ENCODE measurements at places on chromosomes 6 and 20. TPM values are rescaled to one million over a fixed set of nuclear protein-coding genes. Genes with fewer than 3 reads are reported as not detected.

- DNase-seq, result peak; percentile 85
Measured at GRCh38 chr6:79557673-79558467, 20.6 kb upstream of the LCA5 start.

GRCh38 chr6:88843040-88843439 is 120.4 kb downstream of the RNGTT start:
- DNase-seq, result no peak

DNA sequence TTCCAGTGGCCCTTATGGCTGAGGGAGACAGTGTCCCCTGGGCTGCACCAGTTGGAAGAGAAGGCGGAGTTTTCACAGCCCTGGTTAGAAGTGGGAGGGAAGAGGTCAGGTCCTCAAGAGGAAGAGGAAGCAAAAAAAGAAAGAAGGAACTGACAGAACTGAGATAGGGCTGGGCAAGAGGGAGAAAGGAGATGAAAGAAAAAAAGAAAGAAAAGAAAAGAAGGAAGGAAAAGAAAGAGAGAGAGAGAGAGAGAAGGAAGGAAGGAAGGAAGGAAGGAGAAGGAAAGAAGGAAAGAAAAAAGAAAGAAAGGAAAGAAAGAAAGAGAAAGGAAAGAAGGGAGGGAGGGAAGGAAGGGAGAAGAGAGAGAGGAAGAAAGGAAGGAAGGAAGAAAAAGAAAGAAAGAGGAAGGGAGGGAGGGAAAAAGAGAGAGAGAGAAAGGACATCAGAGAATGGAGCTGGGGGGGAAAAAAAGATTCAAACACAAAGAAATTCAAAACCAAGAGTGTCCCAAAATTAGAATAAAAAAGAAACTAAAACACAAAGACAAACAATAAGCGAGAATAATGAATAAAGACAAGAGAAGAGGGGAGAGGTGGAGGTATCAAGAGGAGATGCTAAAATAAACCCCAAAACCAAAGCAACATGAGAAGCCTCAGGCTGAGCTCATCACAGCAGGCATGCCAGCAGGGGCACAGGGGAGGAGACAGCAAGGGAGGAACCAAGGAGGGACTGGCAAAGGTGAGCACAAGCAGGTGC is 5.3 kb upstream of the FUCA2 start:
- no peak for DNase-seq

DNA sequence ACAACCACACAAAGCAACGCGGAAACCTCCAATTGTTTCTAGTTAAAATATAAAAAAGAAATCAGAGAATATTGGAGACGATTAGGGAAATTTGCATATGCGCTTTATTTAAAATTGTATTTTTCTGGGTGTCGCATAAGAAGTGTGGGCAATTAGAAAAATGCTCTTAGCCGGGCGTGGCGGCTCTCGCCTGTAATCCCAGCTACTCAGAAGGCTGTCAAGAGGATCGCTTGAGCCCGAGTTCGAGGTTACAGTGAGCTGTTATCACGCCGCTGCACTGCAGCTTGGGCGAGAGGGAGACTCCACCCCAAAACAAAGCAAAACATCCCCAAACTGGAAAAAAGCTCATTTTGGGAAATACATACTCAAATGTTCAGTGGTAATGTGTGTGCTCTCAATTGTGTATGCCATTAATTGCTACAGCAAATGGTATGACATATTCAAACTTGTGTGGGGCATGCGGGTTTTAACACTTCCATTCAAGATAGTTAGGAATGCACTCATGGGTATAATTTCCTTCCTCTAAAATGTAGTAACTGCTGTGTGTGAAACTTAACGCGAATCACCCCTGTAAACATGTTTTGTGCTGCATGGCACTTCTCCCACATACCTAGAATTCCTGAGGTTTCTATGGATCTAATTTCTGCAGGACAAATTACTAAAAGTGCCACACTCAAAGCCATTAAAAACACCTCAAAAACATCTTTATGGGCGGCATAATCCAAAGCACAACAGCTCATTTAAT is 54.7 kb upstream of the HFE start:
- no peak for DNase-seq

GRCh38 chr6:132490478-132491204 is 22.3 kb downstream of the STX7 start:
- DNase-seq, result no peak

DNA sequence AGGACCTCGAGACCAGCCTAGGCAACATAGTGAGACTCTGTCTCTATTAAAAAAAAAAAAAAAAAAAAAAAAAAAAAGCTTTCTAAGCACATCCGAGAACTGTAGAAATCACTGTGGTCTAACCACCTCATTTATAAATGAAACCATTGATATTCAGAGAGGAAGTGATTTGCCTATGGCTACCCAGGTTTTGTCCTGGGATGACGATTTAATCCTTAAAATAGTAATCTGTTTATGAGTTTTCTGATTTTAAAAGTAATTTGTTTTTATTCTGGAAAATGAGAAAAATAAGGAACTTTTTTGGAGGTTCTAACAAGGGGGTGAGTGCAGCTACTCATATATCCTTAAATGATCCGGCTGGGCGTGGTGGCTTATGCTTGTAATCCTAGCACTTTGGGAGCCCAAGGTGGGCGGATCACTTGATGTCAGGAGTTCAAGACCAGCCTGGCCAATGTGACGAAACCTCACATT is 6.5 kb upstream of the BTN3A2 start:
- DNase-seq, result no peak

GRCh38 chr20:32570401-32571190 is 14.5 kb downstream of the NOL4L start:
- no peak for DNase-seq

GRCh38 chr20:62887152-62887859 is 25.7 kb upstream of the TCFL5 start:
- peak; percentile 50 for DNase-seq

DNA sequence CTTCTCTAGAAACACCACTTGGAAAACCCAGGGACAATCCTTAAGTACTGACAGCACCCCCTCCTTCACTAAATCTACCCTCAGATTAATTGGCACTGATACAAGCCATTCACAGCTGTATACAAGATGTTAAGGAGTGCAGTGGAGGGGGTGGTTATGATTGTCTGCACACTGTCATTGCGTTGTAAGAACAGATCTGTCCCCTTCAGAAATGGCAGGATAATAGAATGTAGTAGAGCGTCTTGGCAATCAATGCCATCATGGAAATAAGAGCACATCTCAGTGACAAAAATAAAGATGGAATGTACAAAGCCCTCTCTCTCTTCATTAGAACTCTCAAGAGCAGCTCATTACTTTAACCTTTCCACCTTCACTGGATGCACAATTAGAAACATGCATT is 324.9 kb upstream of the TBX18 start:
- no peak for DNase-seq

- DNase-seq, result peak; percentile 78
Measured at GRCh38 chr6:33672808-33673207, 38.7 kb downstream of the UQCC2 start.

DNA sequence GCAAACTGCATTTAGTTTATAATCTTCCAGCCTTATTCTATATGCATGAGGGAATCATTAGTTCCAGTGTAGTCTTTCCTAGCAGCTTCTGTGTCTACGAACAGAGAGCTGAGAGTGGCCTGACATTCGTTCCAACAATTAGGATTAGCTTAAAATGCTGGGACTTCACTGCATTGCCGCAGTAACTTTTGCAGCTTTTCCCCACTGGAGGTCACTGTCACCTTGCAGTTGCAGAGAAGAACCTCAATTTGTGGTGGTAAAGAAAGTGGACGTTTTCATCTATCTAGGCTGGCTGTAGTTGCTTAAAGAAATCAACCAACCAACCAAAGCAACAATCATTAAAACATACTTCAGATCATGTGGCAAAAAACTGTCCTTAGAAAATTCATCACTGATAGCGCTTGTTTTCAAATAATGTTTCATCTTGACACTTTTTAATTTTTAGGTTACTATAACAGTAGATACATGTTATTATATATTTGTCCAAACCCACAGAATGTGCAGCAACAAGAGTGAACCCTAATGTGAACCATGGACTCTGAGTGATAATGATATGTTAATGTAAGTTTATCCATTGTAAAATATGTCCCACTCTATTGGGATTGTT is 12.2 kb downstream of the MYLK4 start:
- DNase-seq, result peak; percentile 47

GRCh38 chr20:50107086-50107660 is 5.8 kb downstream of the UBE2V1 start:
- no peak for DNase-seq

DNA sequence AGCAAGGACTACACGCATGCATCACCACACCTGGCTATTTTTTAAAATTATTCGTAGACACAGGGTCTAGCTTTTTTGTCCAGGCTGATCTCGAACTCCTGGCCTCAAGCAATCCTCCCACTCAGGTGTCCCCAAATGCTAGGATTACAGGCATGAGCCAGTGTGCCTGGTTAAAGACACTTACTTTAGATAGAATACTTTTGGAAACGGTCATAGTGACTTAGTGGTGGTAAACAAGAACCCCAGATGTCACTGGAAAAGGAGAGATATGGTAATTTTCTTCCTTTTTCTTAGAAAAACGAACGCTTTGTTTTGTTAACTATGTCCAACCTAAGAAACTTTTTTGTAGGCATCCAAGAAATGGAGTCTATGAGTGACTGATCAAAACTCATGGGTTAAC is 137.3 kb downstream of the TFAP2B start:
- DNase-seq, result no peak

GRCh38 chr6:38591439-38591838 is 48.3 kb downstream of the BTBD9 start:
- DNase-seq, result no peak

DNA sequence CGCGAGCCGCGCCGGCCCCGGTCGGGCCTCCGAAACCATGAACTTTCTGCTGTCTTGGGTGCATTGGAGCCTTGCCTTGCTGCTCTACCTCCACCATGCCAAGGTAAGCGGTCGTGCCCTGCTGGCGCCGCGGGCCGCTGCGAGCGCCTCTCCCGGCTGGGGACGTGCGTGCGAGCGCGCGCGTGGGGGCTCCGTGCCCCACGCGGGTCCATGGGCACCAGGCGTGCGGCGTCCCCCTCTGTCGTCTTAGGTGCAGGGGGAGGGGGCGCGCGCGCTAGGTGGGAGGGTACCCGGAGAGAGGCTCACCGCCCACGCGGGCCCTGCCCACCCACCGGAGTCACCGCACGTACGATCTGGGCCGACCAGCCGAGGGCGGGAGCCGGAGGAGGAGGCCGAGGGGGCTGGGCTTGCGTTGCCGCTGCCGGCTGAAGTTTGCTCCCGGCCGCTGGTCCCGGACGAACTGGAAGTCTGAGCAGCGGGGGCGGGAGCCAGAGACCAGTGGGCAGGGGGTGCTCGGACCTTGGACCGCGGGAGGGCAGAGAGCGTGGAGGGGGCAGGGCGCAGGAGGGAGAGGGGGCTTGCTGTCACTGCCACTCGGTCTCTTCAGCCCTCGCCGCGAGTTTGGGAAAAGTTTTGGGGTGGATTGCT is 1.3 kb downstream of the VEGFA start:
- peak; percentile 79 for DNase-seq

DNA sequence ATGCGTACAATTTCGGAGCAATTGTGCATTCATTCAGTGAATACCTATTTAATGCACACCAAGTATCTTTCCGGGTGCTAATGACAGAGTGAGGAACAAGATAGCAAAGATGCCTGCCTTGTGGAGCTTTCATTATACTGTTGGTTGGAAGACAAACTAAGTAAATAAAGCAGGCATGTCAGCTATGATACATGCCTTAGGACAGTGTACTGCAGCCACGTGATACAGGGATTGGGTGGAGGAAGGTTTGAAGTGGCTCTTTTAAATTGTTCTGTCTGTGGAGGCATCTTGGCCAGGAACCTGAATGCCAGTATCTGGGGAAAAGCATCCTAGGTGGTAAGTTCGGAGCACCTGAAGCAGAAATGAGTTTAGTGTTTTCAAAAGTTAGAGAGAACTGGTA is 3.0 kb upstream of the OTOR start:
- no peak for DNase-seq

GRCh38 chr6:14406614-14407331 is 289.2 kb downstream of the CD83 start:
- DNase-seq, result no peak

DNA sequence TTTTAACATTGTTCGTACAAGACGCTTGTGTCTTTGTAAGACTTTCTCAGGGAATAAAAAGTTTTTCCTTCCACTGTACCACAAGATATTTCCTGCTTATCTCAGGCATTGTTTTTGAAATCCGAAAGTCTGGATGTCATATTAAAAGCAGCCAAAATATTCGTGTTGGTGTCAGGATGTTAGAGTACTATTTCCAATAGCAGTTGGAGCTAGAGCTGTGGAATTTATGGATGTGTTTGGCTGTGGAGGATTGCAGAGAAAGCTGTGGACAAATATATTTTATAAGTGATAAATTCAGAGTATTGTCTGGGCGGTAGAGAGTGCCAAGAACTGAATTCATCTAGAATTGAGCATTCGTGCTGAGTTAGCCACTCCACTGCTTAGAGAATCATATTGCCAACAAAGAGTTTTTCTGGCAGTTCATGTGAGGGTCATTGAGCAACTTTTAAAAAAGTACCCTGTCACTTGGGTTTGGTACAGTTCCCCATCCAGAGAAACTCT is 57.7 kb downstream of the ZDHHC14 start:
- DNase-seq, result no peak

GRCh38 chr20:43322851-43323250 is 133.1 kb upstream of the PTPRT start:
- no peak for DNase-seq

DNA sequence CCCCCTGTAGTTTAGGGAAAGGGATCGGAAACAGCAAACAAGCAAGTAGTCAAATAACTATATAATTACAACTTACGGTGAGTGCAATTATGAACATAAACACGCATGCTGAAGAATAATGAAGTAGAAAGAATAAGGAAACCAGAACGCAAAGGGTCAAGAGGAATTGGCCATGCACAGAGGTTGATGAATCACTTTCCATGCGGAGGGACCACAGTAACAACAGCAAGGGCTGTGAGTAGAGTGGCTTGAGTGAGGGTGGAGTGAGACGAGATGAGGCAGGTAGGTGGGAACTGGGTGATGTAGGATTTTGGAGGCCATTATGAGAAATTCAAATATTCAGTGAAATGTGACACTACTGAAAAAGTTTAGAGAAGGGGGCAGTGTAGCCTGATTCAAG is 112.2 kb upstream of the LAMP5 start:
- no peak for DNase-seq

Gene TRIM31
- 0.51 TPM for total RNA-seq

Gene MAPK13
- 12.7 TPM for total RNA-seq

Gene CDH22
- total RNA-seq, result not detected

Gene CENPQ
- total RNA-seq, result 29.4 TPM

Gene NRN1
- not detected for total RNA-seq

Gene TUBB1
- total RNA-seq, result 0.11 TPM

Gene NFS1
- 94.4 TPM for total RNA-seq

Gene RBM24
- 1.2 TPM for total RNA-seq

Gene PRL
- not detected for total RNA-seq

Gene SCAND1
- 86.3 TPM for total RNA-seq

Gene HLA-DPA1
- not detected for total RNA-seq

Gene POU3F2
- total RNA-seq, result not detected

Gene SLC16A10
- 11.3 TPM for total RNA-seq

Gene TGM2
- 4.2 TPM for total RNA-seq

Gene FARS2
- 28.0 TPM for total RNA-seq

Gene SGK2
- 34.3 TPM for total RNA-seq

Gene CPNE5
- not detected for total RNA-seq
